Activated naive CD4-positive, alpha-beta T cell treated with Interleukin-2 at 50 U/mL for 16 hours (primary cell): ENCODE measurements at places on chromosomes 2 and 18.

- no peak for DNase-seq
Measured at GRCh38 chr2:172094294-172095145, 8.2 kb downstream of the DLX2 start.

DNA sequence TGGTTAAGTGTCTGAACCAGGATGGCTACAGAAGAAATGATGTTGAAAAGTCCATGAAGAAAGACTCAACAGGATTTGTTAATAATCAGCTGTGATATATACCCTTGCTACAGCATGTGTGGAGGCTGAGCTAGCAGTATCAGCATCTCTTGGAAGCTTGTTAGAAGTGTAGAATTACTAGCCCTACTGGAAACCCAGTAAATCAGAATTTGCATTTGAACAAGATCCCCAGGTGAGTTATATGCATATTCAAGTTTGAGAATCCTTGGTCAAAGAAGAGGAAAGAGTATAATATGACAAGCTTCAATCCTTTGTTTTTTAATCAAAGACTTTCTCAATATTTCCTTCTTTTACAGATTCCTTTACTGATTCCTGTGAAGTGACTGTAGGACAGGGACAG is 109.0 kb upstream of the KCNJ3 start:
- no peak for DNase-seq

GRCh38 chr2:163737190-163737439 is 1.3 kb upstream of the FIGN start:
- no peak for DNase-seq

DNA sequence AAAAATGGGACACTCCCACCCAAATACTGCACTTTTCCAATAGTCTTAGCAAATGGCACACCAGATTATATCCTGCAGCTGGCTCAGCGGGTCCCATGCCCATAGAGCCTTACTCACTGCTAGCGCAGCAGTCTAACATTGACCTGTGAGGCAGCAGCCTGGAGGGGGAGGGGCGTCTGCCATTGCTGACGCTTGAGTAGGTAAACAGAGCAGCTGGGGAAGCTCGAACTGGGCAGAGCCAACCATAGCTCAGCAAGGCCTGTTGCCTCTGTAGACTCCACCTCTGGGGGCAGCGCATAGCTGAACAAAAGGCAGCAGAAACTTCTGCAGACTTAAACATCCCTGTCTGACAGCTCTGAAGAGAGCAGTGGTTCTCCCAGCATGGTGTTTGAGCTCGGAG is 110.4 kb downstream of the CTIF start:
- DNase-seq: no peak

- no peak for DNase-seq
Measured at GRCh38 chr2:73937899-73938298, 11.2 kb downstream of the DGUOK start.

DNA sequence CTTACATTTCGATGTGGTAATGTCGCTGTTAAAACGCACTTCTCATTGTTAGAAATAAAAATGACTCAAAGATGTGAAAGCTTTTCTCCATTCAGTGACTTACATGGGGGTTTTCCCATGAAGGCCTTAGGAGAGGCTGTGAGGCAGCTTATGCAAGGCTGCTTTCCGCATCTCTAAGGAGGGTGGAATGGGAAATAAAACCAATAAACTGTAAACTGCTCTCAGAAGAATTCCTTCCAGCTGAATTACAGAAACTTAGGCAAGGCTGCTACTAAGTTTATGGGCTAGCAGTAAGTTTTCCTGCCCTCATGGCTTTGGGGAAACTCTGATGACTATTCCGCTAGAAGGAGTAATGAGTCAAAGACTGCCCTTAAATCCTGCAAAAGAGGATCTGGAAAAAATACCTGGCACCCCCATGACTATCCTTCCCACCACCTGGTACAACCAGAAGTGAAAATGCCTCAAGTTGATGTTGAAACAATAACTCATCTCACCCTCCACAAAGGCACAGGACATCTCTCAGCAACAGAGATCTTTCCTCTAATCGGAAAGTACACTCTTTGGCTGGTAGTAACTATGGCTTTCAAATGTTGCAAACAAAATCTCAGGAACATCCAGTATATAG is 97.7 kb upstream of the SMAD7 start:
- no peak for DNase-seq

- no peak for DNase-seq
Measured at GRCh38 chr2:165864296-165864695, 70.2 kb upstream of the GALNT3 start.

- no peak for DNase-seq
Measured at GRCh38 chr18:12233378-12233777, 20.8 kb upstream of the CIDEA start.

DNA sequence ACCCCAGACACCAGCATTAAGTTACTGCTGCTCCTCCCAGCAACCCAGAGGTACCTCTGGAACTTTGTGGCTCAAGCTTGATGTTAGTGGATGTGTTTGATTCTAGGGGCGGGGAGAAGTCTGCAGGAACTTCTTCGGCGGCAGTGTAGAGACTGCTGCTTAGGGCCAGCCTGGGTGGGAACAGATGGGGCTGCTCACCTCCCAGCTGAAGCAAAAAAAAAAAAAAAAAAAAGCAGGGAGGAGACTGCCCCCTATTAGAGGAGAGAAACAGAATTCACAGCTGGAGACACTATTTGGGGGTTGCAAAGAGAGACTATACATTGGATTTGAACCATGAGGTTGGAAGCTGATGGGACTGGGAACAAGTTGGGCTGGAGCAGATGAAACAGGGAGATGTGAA is 28.6 kb upstream of the FAM136A start:
- DNase-seq: no peak

- DNase-seq: no peak
Measured at GRCh38 chr2:74424139-74424992, 2.8 kb downstream of the WDR54 start.

- no peak for DNase-seq
Measured at GRCh38 chr2:99998651-99999320, 143.6 kb downstream of the AFF3 start.

GRCh38 chr2:189683348-189683747 is 8.9 kb downstream of the ANKAR start:
- no peak for DNase-seq

DNA sequence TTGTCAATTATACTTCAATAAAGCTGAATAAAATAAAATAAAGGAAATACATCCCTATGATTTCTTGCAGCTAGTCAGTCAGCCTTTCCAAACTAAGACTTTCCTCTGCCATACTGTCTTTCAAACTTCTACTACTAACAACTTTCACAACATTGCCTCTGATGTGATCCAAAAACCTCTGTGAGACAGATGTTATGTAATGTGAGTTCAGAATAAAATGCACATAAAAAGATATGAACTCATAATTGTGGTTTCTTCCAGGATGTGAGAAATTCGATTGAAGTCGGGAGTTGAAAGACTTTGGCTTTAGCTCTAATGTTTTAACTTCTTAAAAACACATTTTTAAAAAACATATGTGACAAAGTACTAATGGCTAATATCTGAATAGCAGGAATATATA is 98.7 kb downstream of the PIGN start:
- no peak for DNase-seq
